ENCODE measurements at places on chromosomes 12 and 14. TPM values are rescaled to one million over a fixed set of nuclear protein-coding genes. Genes with fewer than 3 reads are reported as not detected.

Gene CCDC198
- total RNA-seq, result not detected

Gene APOLD1
- total RNA-seq, result 94.0 TPM

Gene MUCL1
- not detected for total RNA-seq

Gene OAS2
- total RNA-seq, result 12.6 TPM

Gene RIN3
- 49.1 TPM for total RNA-seq

Gene SERPINA10
- total RNA-seq, result not detected

Gene MYBPC1
- total RNA-seq, result not detected

Gene CATSPERB
- 15.3 TPM for total RNA-seq

Gene IFI27
- 222 TPM for total RNA-seq

Gene VDR
- total RNA-seq, result 7.9 TPM

GRCh38 chr12:106455111-106455510 is 97.6 kb downstream of the POLR3B start:
- no peak overlapping the region for H3K4me3 ChIP-seq
- no peaks in the 10 kb centered on the region for H3K36me3 ChIP-seq
- H3K4me1 ChIP-seq, result no peaks in the 10 kb centered on the region
- H3K27ac ChIP-seq, result no peak overlapping the region
- H3K27me3 ChIP-seq, result no peaks in the 10 kb centered on the region

- no peak overlapping the region for H3K27ac ChIP-seq
- no peaks in the 10 kb centered on the region for H3K4me1 ChIP-seq
- H3K27me3 ChIP-seq, result no peaks in the 10 kb centered on the region
- no peak overlapping the region for H3K4me3 ChIP-seq
- H3K36me3 ChIP-seq, result no peaks in the 10 kb centered on the region
Measured at GRCh38 chr12:22935090-22935489, 310.1 kb downstream of the ETNK1 start.

DNA sequence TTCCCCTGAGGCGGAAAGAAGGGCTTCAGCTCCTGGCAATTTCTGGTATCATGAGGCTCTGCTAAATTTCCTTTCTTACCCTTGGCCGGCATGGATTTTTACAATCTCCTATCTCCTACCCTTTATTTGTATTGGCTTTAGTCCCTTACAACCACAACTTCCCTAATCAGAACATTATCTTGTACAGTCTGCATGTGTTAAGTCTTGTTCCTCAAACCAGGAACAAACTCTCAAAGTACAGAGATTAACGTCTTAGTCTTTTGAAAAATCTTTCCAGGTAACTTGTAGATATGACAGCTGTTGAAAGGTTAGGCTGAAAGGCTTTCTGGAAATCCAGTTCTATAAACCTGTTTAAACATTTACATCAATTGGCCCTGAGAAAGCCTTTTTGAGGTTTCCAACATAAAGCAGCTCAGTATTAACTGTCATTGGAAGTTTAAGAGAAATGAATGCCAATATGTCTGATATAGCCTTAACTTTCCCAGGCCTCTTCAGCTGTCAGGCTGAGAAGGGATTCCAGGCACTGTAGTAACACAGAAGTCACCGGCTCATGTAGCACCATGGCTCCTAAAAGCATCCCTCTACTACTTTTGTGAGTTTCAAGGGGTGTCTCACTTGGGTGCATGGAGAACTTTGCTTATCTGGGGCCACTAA is 360.5 kb downstream of the FUT8 start:
- no peak for DNase-seq
- no peaks in the 10 kb centered on the region for H3K36me3 ChIP-seq
- H3K27me3 ChIP-seq, result no peaks in the 10 kb centered on the region

DNA sequence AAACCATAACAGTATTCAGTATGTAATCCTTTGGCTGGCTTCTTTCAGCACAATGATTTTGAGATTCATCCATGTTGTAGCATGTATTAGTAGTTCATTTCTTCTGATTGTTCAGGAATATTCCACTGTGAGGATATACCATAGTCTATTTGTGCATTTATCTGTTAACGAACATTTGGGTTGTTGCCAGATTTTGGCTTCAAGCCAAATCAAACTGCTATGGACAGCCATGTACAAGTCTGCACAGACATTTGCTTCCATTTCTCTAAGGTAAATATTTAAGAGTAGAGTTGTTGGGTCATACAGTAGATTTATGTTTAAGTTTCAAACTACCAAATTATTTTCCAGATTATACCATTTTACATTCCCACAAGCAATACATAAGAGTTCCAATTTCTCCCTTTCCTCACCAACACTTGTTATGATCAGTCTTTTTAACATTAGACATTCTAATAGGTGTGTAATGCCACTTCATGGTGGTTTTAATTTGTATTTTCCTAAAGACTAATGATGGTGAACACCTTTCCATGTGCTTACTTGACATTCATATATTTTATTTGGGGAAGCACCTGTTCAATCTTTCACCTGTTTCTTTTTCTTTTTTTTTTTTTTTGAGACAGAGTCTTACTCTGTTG is 56.6 kb downstream of the ZFYVE21 start:
- no peak overlapping the region for H3K4me3 ChIP-seq
- H3K27me3 ChIP-seq, result no peaks in the 10 kb centered on the region
- H3K36me3 ChIP-seq, result no peaks in the 10 kb centered on the region
- H3K27ac ChIP-seq, result no peak overlapping the region
- no peaks in the 10 kb centered on the region for H3K4me1 ChIP-seq

DNA sequence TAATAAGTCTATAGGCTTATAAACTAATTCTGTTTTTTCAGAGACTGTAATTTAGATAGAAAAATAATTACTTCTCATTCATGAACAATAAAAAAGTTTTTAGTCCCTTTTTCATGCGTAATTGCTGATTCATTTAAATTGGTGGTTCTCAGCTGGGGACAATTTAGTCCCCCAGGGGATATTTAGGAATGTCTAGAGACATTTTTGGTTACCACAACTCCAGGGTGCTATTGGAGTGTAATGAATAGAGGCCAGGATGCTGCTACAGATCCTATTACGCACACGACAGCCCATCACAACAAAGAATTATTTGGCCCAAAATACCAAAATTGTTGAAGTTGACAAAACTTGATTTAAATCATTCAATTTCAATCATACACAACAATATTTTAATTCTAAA is 22.8 kb upstream of the VCPKMT start:
- no peaks in the 10 kb centered on the region for H3K27me3 ChIP-seq
- no peak overlapping the region for H3K4me3 ChIP-seq
- DNase-seq, result no peak
- no peaks in the 10 kb centered on the region for H3K36me3 ChIP-seq

DNA sequence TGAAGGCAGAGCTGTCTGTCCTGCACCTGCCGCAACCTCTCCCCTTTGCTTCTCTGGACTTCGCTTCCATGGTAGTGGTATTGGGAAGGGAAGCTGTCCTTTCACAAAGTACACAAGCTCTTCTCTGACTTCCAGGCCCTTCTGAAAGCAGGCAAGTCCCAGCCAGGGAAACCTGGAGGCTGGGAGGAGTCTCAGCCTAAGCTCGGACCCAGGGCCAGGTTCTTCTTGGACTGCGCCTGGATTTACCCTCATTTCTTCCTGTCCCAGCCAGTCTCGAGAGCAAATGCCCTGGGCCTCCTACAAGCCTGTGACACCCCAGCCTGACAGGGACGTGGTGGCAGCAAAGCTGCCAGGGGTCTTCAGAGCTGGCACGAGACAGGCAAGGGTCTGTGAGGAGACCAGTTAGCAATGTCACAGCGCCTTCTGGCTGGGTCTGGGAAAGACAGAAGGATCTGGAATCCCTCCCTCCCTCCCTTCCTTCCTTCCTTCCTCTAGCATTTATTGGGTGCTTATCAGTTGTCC is 22.4 kb downstream of the ISCA2 start:
- H3K27ac ChIP-seq, result peak overlapping the region; percentile 16
- no peaks in the 10 kb centered on the region for H3K36me3 ChIP-seq
- H3K27me3 ChIP-seq, result no peaks in the 10 kb centered on the region
- H3K4me3 ChIP-seq, result no peak overlapping the region

DNA sequence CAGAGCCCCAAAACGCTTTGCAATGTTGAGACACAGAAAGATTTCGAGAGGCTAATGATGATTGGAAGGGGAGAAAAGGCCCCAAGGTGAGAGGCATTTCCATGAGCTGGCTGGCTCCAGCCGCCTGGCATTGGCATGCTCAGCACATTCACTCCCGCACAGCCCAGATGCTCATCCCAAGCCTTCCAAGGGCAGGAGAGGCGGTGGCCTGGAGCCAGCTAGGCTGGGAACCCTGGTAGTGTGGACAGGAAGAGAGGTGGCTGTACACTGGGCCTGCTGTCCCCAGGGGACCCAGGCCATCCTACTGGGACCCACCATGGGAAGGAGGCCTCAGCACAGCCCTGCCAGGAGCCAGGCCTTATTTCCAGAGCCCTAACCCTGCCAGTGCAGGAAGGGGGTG is 72.2 kb downstream of the SPTB start:
- H3K27ac ChIP-seq, result peak overlapping the region; percentile 68
- no peak for DNase-seq

GRCh38 chr12:92470608-92471021 is 232.2 kb upstream of the PLEKHG7 start:
- H3K27me3 ChIP-seq, result no peaks in the 10 kb centered on the region
- no peaks in the 10 kb centered on the region for H3K4me1 ChIP-seq
- H3K36me3 ChIP-seq, result no peaks in the 10 kb centered on the region
- no peak for DNase-seq
- H3K27ac ChIP-seq, result no peak overlapping the region
- no peak overlapping the region for H3K4me3 ChIP-seq

GRCh38 chr14:95467657-95468056 is 48.8 kb downstream of the SYNE3 start:
- peaks cover 2% of the 10 kb centered on the region for H3K36me3 ChIP-seq
- no peak for DNase-seq
- H3K4me1 ChIP-seq, result no peaks in the 10 kb centered on the region
- no peaks in the 10 kb centered on the region for H3K27me3 ChIP-seq
- no peak overlapping the region for H3K27ac ChIP-seq

- H3K4me3 ChIP-seq, result no peak overlapping the region
- no peaks in the 10 kb centered on the region for H3K4me1 ChIP-seq
- no peaks in the 10 kb centered on the region for H3K36me3 ChIP-seq
- no peak overlapping the region for H3K27ac ChIP-seq
- no peak for DNase-seq
Measured at GRCh38 chr14:46054526-46054925, 597.1 kb downstream of the RPL10L start.

GRCh38 chr14:94839348-94839747 is 69.4 kb upstream of the GSC start:
- no peaks in the 10 kb centered on the region for H3K27me3 ChIP-seq
- H3K36me3 ChIP-seq, result no peaks in the 10 kb centered on the region
- H3K27ac ChIP-seq, result no peak overlapping the region

GRCh38 chr14:69005432-69006148 is 26.5 kb upstream of the ACTN1 start:
- no peak overlapping the region for H3K4me3 ChIP-seq
- no peaks in the 10 kb centered on the region for H3K4me1 ChIP-seq
- no peaks in the 10 kb centered on the region for H3K36me3 ChIP-seq
- no peaks in the 10 kb centered on the region for H3K27me3 ChIP-seq
- peak; percentile 91 for DNase-seq
- H3K27ac ChIP-seq, result peak overlapping the region; percentile 32

DNA sequence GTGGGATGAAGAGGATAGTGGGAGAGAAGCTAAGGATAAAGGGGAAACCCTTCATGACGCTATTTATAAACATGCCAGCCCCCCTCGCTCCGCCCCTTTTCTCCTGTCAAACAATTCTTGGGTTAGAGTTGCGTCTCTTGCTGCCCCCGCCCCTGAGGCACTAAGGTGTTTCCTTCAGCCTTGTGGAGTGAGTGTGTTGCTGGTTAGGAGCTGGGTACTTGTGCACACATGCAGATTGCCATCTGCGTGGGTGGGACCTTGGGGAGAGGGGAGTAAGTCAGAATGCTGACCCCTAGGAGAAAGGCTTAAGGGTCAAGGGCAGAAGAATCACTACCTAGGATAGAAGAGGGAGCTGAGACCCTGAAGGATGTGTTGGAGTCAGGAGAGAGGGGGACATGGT is 5.4 kb downstream of the FOXJ2 start:
- no peak overlapping the region for H3K4me3 ChIP-seq
- H3K4me1 ChIP-seq, result peaks cover 13% of the 10 kb centered on the region
- DNase-seq, result no peak
- H3K27me3 ChIP-seq, result no peaks in the 10 kb centered on the region
- H3K36me3 ChIP-seq, result no peaks in the 10 kb centered on the region

GRCh38 chr14:104689881-104690711 is 678 bp downstream of the INF2 start:
- no peaks in the 10 kb centered on the region for H3K36me3 ChIP-seq
- H3K4me1 ChIP-seq, result no peaks in the 10 kb centered on the region
- H3K4me3 ChIP-seq, result peak overlapping the region; percentile 88
- H3K27ac ChIP-seq, result no peak overlapping the region

GRCh38 chr12:12017798-12018197 is 52.9 kb upstream of the BCL2L14 start:
- H3K36me3 ChIP-seq, result no peaks in the 10 kb centered on the region
- no peak for DNase-seq
- H3K4me3 ChIP-seq, result no peak overlapping the region

DNA sequence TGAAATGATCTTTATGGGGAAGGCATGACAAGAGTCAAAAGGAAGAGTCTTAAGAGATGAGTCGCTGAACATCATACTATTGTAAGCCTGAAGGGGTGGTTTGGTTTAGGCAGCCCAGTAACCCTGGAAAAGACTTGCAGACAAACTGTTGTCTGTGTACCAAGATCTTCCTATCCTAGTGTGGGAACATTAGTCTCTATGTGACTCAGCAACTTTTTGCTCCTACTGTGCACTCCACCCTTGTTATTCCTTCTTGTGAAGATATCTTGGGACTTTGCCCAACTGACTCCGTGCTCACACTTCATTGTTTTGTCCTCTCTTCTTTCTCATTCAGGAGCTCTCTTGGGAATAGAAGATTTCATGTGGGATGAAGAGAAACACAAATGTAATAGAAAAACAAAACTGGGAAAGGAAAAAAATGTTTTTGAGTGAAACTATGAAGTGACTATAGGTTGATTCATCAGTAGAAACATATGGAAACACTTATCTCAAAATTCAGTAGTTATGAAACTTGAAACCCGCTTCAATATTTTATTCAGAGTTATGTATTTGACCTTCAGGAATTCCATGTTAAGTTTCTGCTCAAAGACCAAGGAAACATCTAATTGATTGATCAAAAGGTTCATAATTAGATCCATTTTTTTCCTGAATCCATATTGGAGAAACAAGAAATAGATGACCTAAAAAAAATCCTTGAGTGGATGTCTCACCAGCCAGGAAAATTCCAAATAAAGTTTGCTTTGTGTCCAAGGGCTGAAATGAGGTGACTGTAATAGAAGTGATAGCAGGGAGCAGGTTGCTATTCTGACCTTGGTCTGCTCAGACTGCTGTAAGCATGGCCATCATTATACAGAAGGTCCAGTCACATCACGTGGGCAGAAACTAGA is 67.2 kb downstream of the BTG1 start:
- H3K27me3 ChIP-seq, result no peaks in the 10 kb centered on the region
- H3K36me3 ChIP-seq, result no peaks in the 10 kb centered on the region
- H3K27ac ChIP-seq, result no peak overlapping the region
- H3K4me1 ChIP-seq, result no peaks in the 10 kb centered on the region
- H3K4me3 ChIP-seq, result no peak overlapping the region

DNA sequence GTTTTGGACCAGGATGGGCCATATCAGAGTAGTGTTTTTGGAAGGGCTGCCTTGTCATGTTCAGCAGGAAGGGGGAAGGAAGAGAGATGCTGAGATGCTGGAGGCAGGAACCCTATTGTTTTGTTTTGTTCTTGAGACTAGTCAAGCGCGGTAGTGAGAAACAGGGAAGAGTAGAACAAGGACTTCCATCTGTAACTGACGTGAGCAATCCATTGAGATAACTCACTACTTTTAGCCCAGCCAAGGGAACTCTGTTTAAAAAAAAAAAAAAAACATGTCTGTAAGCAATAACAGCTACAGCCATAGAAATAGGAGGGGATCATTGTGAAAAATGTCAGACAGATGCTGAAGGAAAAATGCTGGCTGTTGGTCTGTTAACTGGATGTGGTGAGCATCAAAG is 34.0 kb downstream of the CD9 start:
- H3K36me3 ChIP-seq, result peaks cover 3% of the 10 kb centered on the region
- no peak for DNase-seq
